ENCODE measurements at places on chromosomes 3 and 15.

DNA sequence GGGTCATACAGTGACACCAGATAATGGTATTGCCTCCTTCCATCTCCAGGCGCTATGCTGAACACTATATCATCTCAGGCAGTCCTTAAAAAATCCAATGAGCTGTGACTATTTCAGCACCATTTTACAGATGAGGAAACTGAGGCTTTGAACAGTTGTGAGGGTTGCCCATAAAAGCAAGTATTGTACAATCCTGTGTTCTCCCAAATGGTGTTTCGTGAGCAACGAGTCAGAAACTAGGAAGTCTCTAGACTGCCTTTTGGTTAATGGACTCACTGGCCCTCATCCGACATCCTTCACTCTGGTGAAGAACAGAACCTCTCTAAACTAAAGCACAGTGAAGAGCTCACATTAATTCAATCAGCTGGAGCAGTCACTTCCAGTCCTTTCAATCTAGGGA, 61.8 kb downstream of the ATP8B4 start:
- no peak for DNase-seq

DNA sequence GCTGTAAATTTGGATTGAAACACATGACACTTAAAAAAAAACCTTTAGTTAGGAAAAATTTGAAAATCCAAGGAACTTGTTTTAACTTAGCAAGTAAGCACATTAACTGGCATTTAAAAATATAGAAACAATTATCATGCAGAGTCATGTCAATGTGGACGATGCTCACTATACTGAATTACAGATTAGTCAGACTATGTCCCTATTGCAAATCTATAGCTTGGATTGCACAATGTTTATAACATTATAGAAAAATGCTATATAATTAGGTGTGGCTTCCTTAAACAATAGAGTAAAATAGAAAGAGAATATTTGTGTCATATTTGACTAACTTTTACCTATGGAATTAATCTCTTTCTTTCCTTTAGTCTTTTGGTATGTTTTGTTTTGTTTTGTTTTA, 48.4 kb upstream of the TUSC7 start:
- DNase-seq, result no peak

DNA sequence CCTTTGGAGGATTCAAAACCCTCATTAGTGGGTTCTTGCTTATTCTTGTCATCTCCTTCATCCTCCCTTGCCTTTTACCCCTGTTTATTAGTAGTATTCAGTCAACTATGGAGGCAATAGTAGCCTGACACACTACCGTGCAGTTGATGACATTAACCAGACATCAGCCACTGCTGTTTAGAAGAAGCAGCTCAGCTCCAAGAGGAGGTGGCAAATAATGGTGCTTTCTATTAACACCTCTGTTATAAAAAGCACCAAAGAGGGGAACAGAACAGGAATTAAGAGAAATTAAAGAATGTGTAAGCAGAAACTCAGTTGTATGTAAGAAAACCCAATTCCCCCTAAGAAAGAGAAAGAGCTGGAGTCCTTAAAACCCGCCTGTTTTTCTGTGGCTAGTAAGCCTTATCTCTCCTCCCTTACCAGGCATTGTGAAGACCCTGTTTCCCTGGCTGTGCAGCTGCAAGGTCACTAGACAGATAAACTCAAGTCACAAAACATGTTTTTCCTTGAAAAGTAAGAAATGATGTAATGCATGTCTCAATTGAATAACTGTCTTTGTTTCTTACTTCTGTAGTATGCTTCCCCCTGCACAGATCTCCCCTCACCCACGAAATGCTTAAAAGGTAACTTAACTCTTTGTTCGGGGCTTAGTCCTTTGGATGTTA, 21.2 kb downstream of the CCR4 start:
- no peak for DNase-seq

DNA sequence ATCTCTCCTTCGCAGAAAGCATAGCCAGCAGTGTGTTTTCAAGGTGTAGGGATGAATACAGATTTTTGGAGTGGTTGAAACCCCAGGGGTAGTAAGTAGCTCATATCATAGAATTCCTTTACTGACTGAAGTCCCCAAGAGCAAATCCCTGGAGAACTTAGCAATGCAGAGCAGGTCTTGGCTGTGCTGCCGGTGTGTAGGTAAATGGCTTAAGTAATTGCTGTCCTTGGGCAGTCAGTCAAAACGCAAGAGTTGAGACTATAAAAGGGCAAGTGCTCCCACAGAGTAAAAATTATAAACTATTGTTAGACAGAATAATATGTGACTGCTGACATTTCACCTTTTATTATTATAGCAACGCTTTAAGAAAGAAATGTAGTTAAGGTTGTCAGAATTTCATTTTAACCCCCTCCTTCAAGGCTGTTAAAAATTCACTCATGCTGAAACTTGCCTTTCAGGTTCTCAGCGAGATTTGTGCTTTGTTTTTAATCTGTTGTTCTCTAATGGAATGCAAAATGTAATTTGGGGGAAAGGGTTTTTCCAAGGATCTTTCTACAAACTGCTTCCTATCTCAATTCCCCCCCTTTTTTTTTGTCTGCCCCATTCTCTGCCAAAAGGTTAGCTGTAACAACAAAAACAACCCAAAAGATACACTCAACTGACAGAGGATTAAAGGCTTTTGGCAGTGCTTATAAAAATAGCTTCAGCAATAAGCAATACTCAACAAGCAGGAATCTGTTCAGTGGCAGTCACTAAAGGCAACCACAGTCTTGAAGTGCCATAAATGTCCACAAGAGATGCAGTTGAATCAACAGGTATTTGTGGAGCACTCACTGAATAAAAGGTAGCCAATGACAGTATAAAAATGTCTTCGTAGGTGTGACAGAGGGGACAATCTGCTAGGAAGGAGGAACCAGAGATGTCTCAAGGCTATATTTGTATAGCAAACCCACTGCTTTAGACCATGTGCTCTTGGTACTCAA, 105.3 kb downstream of the THRB start:
- DNase-seq, result peak; percentile 49

DNA sequence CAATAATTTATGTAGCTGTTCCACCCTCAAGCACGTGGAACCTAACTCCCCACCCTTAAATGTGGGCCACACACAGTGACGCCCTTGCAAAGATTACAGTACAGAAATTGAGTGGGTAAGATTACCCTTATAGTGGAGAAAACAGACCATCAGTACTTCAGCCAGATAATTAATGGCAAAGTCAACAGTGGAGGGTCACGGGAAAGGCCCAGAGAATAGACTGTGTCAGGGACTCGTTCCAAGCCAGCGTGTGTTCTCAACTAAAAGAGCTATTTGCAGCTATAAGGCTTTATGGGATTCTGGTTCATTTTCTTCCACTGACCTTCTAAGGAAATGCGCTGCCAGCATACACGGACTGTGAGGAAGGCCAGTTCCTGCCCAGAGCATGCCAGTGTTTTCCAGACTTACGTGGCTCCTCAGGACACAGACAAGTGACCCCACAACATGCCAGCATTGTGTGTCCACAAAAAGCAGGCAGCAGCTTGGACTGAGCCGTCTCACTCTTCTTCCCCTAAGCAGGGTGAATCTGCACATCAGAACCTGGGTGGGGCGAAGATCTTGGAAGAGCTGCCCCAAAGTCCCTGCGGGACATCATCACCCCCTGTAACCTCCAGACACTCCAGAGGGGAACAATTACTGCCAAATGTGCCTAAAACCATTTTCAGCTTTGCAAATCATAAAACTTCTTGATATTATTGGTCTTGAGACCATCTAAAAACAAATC, 428.5 kb downstream of the OCA2 start:
- no peak for DNase-seq

GRCh38 chr3:63508305-63508704, 144.2 kb upstream of the SNTN start:
- no peak for DNase-seq

- DNase-seq, result no peak
Measured at GRCh38 chr15:70031713-70032112, 66.0 kb downstream of the TLE3 start.

DNA sequence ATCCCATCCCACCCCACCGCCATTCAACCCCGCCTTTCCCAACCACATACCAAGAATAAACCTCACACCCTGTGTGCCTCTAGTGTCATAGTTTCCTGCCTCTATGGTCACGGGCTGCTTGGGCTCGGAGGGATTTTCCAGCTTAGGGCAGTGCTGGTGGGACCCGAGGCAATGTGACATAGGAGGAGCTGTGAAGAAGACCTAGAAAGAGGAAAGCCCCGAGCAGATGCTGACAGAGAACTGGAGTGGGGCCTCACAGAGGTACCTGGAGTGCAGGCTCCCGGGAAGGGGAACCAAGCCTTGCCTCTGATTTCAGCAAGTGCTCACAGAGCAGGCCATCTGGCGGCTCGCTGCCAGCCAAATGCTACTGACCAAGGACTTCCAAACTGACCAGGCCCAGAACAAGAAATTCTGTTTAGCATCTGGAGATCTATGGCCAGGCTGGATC, 27.5 kb downstream of the BHLHE40 start:
- no peak for DNase-seq

Data from HT-29 (cell line).